ENCODE measurements at places on chromosomes 2 and 18. TPM values are rescaled to one million over a fixed set of nuclear protein-coding genes. Genes with fewer than 3 reads are reported as not detected.

CKAP2L gene
- 5.3 TPM for total RNA-seq

CFAP65 gene
- not detected for total RNA-seq

ANKAR gene
- total RNA-seq, result 2.0 TPM

MALT1 gene
- total RNA-seq, result 25.2 TPM

ST8SIA3 gene
- not detected for total RNA-seq

IDH1 gene
- total RNA-seq, result 223 TPM

LYPD6 gene
- total RNA-seq, result 1.2 TPM

CTAGE1 gene
- not detected for total RNA-seq

CNRIP1 gene
- total RNA-seq, result 2.3 TPM

NTSR2 gene
- total RNA-seq, result not detected

FBXO48 gene
- 0.95 TPM for total RNA-seq

CCDC74B gene
- 0.76 TPM for total RNA-seq

IL1B gene
- 1.7 TPM for total RNA-seq

RAB12 gene
- 46.7 TPM for total RNA-seq

DNA sequence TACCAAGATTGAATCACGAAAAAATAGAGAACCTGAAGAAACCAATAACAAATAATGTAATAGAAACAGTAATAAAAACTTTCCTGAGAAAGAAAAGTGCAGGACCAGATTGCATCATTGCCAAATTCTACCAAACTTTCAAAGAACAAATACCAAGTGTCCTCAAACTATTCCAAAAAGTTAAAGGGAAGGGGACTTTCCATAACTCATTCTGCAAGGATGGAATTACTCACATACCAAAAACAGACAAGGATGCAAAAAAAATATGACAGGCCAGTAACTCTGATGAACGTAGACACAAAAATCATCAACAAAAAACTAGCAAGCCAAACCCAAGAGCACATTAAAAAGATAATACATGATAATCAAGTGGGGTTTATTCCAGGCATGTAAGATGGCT, 172.3 kb upstream of the SLC35G4 start:
- DNase-seq, result no peak

DNA sequence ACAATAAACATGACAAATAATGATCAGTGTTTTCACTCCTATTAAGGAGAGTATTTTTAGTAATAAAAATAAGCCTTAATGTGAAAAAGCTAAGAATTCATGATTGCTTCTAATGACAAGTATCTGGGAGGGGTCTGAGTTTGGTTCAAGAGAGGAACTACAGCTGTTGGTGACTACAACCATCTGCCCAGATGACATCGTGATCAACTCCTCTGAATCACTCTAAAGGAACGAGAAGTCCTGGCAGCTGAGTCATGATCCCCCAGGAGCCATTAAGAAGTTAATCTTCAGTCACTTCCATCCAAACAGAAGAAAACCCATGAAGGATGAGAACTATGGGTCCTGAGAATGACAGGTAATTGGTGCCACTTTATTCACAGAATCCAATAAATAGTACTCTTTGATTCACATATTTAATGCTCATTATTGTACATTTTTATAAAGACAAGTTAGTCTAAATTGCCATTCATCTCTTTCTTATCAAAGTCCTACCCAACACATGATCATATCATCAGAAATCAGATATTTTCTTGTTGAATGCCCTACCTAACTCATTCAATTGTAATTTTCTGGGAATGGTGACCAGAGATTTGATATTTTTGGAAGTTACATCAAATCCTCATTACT, 6.8 kb downstream of the TFPI start:
- DNase-seq, result no peak

GRCh38 chr2:206856513-206856912, 82.8 kb upstream of the CPO start:
- no peak for DNase-seq

GRCh38 chr2:47303341-47304148, 99.4 kb upstream of the MSH2 start:
- no peak for DNase-seq

DNA sequence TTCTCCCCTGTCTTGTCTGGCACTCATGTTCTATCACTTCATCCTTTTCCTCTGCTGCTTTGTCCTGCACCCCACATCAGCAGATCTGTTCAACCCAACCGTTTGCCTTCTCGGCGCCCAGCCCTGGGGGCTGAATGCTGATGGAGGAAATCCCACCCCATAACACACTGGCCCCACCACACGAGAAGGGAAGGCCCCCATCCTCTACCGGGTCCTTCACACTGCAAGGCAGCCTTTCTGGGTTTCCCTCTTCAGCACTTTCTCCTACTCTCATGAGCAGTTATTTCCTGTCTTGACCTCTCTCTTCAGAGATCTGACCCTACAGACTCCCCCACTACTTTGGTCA, 227.4 kb downstream of the ATAD2B start:
- DNase-seq, result no peak

DNA sequence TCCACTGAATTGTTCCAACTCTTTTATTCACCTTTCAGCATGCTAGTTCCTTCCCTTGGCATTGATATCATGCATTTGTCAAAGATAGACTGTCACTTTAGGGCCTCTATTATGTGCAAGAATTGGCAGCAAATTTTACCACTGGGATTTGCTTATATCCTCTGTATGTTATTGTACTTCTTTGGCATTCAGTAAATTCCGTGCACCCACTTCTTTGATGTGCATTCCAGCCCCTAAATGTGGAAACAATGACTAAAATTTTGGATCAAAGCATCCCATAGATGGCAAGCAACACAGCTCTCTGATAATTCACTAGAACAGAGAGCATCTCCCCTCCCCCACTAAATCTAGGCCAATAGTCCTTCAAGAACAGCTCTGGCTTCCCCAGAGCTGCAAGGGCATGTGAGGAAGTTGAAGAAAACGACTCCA, 399.0 kb upstream of the HNRNPA3 start:
- no peak for DNase-seq

DNA sequence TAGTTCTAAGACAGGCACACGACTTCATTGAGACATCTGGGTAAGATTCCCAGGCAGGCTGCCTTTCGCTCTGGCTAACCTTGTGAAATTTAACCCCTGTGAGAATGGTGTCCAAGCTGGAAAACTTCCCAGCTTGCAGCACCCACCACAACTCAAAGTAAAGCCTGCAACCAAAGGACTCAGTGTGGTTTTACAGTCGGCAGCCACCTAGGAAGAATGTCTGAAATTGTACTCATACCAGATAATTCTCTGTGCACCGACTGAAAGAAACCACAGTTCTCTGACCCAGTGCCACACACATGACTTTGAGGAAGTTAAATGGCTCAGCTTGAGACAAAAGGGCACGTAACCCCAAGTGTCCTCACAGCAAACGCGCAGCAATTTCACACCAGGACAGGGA, 125.7 kb downstream of the RBMS1 start:
- DNase-seq, result no peak

DNA sequence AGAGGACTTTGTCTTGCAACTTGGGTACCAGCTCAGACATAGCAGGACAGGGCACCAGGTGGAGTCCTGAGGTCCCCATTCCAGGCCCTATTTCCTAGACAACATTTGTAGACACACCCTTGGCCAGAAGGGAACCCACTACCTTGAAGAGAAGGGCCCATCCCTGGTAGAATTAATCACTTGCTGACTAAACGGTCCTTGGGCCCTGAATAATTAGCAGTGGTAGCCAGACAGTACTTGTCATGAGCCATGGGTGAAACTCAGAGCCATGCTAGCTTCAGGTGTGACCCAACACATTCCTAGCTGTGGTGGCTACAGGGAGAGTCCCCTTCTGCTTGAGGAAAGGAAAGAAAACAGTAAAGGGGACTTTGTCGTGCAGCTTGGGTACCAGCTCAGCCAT, 28.5 kb upstream of the ACTR2 start:
- DNase-seq, result no peak

DNA sequence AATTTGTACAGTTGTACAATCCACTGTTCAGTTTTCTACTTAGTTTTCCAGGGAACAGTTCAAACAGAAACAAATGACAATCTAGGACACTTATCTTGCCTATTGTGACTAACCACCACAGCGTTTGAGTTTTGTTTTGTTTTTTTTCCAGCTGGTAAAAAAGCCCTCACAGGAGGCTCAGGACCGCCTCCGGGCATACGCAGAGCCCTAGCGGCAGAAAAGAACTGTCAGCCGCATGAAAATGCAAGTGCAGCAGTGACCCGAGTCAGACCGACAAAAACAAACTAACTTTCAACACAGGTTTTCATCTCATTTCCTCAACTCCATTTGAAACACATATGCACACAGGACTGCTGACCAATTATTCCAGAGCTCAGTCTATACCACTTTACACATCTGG, 68.6 kb downstream of the STEAP3 start:
- no peak for DNase-seq

DNA sequence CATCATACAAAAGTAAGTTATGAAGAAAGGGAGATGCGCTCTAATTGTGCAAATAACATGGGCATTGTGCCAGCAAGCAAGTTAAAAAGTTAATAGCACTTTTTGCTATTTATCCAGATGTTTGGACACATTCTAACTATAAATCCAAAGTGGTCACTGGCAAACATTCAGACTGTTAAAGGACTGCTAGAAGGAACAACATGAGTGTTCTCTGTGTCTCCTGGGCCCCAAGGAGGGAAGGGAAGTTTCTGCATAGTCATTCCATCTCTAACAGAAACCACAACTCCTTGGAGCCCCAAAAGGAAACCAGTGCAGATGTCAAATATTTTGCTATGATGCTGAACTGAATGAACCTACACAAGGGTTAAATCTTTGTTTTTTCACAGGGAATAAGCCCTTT, 213.3 kb upstream of the HNRNPA3 start:
- DNase-seq, result no peak

- DNase-seq, result no peak
Measured at GRCh38 chr2:147773479-147773878, 71.3 kb upstream of the ACVR2A start.

DNA sequence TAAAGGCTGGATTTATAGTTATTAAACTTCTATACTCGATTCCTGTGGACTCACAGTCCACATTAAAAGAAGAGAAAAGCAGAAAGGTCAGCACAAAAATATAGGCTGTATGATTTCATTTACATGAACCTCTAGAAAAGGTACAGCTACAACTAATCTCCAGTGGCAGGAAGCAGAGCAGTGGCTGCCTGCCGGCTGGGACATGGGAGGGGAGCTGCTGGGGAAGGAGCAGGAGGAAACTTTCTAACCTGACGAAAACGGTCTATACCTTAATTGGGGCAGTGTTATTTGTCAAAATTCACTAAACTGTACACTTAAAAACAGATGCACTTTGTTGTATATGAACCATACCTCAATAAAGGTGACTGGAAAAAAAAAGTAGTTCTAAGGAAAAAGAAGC, 26.7 kb downstream of the KCTD1 start:
- DNase-seq, result no peak
